Upper lobe of left lung (tissue), 6 donors: ENCODE measurements at places on chromosomes 2 and 18. TPM values are rescaled to one million over a fixed set of nuclear protein-coding genes. Genes with fewer than 3 reads are reported as not detected.

- H3K4me1 ChIP-seq = no peaks in the 10 kb centered on the region
- H3K27me3 ChIP-seq = no peaks in the 10 kb centered on the region
- H3K36me3 ChIP-seq = no peaks in the 10 kb centered on the region
- no peak for DNase-seq
- no peak overlapping the region for H3K4me3 ChIP-seq
These were observed 39.1 kb upstream of the FIGN start for GRCh38 chr2:163774862-163775261.

DNA sequence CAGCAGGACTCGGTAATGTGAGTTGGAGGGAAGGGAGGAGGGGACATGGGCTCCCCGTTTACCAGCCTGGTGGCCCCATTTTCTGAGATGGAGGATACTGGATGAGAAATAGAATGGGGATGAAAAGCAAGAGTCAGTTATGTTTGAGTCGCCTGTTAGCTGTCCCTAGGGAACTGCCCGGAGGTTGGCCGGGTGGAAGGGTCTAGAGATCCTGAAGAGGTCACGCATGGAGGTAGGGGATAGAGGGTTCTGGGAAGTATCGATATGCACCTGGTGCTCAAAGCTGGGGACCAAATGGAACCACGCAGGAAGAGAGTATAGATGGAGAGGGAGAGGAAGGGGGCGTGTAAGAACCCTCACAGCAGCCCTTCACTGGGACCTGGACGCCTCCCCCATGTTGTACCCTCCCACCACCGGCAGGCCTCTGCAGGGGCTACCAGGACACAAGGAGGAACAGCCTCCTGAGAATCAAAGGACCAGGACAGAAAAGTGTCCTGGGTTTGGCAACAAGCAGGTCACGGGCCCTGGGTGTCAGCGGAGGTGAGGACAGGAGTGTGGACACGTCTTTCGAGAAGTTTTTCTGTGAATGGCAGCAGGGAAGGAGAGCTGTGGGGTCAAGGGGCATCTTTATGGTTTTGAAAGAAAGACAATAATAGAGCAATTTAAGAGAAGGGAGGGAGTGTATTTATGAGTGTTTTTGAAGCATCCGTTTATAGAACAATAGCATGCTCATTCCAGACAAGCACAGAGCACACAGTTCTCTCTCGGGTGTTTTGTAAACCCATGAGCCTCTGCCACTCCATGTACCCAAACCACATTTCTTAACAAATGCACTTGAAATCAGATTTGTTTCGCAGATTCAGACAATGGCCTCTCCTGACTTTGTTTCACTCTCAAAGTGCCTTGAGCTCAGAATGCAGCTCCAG, 132.2 kb downstream of the SMAD7 start:
- H3K4me3 ChIP-seq = no peak overlapping the region
- DNase-seq = no peak
- peaks cover 10% of the 10 kb centered on the region for H3K4me1 ChIP-seq
- no peak overlapping the region for H3K27ac ChIP-seq
- no peaks in the 10 kb centered on the region for H3K27me3 ChIP-seq

DNA sequence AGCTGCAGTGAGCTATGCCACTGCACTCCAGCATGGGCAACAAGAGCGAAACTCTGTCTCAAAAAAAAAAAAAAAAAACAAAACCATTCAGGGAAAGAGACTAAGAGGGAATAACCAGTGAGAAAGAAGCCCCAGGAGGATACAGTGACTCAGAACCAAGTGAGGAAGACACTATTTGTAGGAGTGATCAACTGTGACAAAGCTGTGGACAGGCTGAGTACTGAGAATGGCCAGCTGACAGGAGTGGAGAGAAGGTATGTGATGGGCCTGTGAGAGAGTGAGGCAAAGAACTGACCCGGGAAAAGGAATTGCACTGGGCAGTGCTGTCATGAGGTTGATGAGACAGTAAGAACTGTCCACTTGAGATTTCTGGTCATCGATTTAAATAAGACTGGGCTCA, 6.7 kb upstream of the LCT start:
- no peak overlapping the region for H3K27ac ChIP-seq
- peaks cover 19% of the 10 kb centered on the region for H3K4me1 ChIP-seq
- H3K36me3 ChIP-seq = peaks cover 12% of the 10 kb centered on the region
- no peak overlapping the region for H3K4me3 ChIP-seq
- H3K27me3 ChIP-seq = no peaks in the 10 kb centered on the region

DNA sequence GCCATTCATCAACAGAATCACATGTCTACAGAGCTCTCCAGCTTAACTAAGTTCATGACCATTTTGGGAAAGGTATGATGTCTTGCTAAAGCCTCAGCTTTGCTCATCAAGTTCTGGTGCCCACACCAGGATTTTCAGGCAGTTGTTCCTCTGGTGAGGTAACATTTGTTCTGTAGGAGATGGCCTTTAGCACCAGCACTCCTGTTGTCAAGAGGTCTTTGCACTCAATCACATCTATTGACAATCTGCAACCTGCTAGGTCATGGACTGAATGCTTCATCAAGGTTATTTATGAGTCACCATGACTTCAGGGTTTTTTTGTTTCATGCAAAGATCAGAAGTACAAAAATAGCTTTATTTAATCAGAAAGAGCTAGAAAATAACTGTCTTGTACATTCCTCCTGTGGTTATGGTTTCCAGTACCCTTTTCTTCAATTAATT, 36.6 kb upstream of the VIT start:
- no peaks in the 10 kb centered on the region for H3K4me1 ChIP-seq
- H3K27me3 ChIP-seq = no peaks in the 10 kb centered on the region
- H3K4me3 ChIP-seq = no peak overlapping the region
- DNase-seq = no peak

GRCh38 chr2:47503481-47504070, 100.6 kb downstream of the MSH2 start:
- DNase-seq = no peak
- H3K4me3 ChIP-seq = no peak overlapping the region
- H3K27me3 ChIP-seq = no peaks in the 10 kb centered on the region
- H3K27ac ChIP-seq = no peak overlapping the region
- no peaks in the 10 kb centered on the region for H3K36me3 ChIP-seq

DNA sequence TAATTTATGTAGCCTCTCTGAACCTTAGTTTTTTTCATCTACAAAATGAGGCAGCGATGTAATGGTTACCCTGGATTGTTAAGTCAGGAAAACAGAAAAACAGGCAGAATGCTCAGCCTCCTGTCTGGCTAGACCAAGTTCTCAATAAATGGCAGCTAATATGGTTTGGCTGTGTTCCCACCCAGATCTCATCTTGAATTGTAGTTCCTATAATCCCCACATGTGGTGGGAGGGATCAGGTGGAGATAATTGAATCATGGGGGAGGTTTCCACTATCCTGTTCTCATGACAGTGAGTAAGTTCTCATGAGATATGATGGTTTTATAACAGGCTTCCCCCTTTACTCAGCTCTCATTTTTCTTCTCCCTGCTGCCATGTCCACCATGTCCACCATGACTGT, 220.0 kb downstream of the CMPK2 start:
- no peak overlapping the region for H3K27ac ChIP-seq
- no peak for DNase-seq
- no peaks in the 10 kb centered on the region for H3K36me3 ChIP-seq
- H3K27me3 ChIP-seq = no peaks in the 10 kb centered on the region

DNA sequence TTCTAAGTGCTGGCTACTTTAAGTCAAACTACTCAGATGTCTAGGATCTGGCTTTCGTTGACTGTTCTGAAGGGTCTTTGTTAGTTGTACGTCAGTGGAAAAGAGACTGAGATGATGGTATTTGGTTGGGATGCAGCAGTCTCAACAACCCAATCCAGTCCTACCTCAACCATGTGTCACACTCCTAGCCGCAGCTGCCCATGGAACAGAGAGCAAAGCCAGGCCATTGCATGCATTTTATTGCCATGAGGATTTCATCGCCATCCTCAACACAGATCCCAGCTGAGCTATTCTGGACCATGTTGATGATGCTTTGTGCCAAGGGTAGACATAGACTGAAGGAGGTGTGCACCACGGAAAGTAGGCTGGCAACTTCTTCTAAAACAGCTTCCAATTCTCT, 97.3 kb upstream of the STK39 start:
- H3K36me3 ChIP-seq = no peaks in the 10 kb centered on the region
- H3K4me3 ChIP-seq = no peak overlapping the region
- no peak for DNase-seq

DNA sequence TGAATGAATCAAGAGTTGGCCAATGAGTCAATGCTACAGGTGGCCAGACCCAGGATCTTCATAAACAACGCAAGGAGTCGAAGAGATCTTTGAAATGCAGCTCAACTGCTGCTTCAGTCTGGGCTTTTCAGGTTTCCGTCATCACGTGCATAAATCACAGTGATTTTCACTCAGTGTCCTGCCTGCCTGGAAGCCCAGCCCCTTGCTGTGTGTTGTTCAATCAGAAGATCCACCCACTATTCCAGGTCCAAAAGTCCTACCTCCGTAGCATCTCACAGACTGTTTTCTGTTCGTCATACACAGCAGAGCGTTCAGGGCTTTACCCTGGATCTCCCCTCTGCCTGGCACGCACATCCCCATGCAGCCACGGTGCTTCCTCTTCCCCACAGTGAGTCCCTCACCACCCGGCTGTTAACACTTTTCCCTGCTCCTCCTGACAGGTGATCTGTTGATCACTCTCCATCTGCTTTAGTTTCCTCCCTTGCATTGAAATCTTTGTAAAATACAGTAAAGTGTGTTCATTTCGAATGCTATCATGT, 216.3 kb downstream of the MYT1L start:
- H3K4me3 ChIP-seq = no peak overlapping the region
- no peaks in the 10 kb centered on the region for H3K27me3 ChIP-seq
- H3K4me1 ChIP-seq = no peaks in the 10 kb centered on the region
- no peak for DNase-seq
- H3K27ac ChIP-seq = no peak overlapping the region

- H3K27me3 ChIP-seq = no peaks in the 10 kb centered on the region
- no peaks in the 10 kb centered on the region for H3K36me3 ChIP-seq
- no peak for DNase-seq
- H3K27ac ChIP-seq = no peak overlapping the region
- no peak overlapping the region for H3K4me3 ChIP-seq
These were observed 20.4 kb upstream of the DOK6 start for GRCh38 chr18:69380324-69380723.

- no peaks in the 10 kb centered on the region for H3K36me3 ChIP-seq
- no peak overlapping the region for H3K4me3 ChIP-seq
- no peaks in the 10 kb centered on the region for H3K27me3 ChIP-seq
These were observed 48.5 kb downstream of the SMAD7 start for GRCh38 chr18:48902023-48902855.

DNA sequence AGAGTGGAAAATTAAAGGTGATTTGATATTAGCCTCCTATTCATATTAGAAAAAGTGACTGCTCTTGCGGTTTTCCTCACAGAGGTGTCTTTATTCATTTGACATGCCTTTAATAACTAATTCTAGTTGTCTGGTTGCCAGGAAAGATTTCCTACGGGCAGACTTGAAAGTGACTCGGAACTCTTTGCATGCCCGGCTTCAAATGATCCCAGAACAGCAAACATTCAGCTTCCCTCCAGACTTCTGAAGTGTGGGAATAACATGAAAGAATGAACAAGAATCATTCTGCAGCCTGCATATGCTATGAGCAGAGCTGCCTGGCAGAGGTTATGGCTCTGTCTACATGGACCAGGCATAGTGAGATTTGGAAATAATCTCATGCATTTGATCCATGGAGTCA, 89.6 kb upstream of the PKDCC start:
- H3K27ac ChIP-seq = no peak overlapping the region
- no peak overlapping the region for H3K4me3 ChIP-seq
- no peak for DNase-seq

DNA sequence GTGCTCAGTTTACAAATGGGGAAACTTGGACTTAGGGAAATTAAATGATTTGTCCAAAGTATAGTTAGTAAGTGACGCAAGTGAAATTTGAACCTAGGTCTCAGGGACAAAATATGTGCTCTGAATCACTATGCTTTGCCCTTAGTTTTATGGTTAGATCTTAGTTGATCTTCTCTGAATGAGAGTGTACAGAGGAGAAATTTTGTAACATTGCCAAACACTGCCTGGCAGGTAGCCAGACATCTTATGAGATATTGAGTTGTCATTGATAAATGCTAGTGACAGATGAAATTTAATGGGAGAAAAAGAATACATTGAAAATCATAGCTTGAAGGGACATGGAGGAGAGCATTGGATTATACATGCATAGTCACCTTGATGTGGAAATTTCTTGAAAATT, 91.4 kb downstream of the GALNT1 start:
- no peaks in the 10 kb centered on the region for H3K4me1 ChIP-seq
- no peaks in the 10 kb centered on the region for H3K27me3 ChIP-seq
- no peak overlapping the region for H3K4me3 ChIP-seq
- no peak overlapping the region for H3K27ac ChIP-seq
- DNase-seq = no peak
- no peaks in the 10 kb centered on the region for H3K36me3 ChIP-seq

DNA sequence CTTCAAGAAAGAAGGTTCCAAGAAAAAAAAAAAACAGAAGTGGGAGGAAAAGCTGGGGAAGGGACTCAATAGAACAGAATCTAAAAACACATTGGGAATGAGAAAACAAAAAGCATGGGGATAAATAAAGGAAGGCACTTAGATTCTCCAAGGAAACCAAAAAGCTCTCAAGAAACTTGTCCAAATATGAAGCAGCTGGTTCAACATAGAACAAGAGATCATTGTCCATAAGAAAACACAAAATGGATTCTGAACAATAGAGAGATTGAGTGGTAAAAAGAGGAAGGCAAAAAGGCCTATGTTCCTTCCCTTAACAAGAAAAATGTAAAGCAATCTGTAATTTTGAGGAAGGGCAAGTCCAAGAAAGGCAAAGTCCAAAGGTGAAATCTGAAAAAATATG, 32.9 kb upstream of the ALK start:
- H3K4me3 ChIP-seq = no peak overlapping the region
- H3K27me3 ChIP-seq = no peaks in the 10 kb centered on the region
- H3K4me1 ChIP-seq = no peaks in the 10 kb centered on the region
- no peak for DNase-seq
- no peak overlapping the region for H3K27ac ChIP-seq

DNA sequence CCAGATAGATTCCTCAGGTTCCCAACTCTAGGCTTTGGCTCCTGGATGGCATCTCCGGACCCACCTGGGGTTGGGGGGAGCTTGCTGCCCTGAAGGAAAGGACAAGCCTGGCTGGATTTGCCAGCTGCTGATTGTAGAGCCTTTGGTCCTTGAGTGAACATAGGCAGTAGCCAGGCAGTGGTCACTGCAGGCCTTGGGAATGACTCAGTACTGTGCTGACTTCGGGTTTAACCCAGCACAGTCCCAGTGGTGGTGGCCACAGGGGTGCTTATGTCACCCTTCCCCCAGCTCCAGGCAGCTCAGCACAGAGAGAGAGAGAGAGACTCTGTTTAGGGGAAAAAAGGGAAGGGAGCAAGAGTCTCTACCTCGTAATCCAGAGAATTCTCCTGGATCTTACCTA, 27.7 kb upstream of the ACTR2 start:
- H3K36me3 ChIP-seq = no peaks in the 10 kb centered on the region
- no peaks in the 10 kb centered on the region for H3K4me1 ChIP-seq
- no peaks in the 10 kb centered on the region for H3K27me3 ChIP-seq
- DNase-seq = no peak
- H3K27ac ChIP-seq = no peak overlapping the region

CNDP1 gene
- total RNA-seq = not detected

TBR1 gene
- total RNA-seq = not detected

FAM110C gene
- total RNA-seq = 4.8 TPM

CDK15 gene
- total RNA-seq = 1.00 TPM
